Left lobe of liver (tissue), 2 donors: ENCODE measurements at places on chromosomes 16 and 17. TPM values are rescaled to one million over a fixed set of nuclear protein-coding genes. Genes with fewer than 3 reads are reported as not detected.

DNA sequence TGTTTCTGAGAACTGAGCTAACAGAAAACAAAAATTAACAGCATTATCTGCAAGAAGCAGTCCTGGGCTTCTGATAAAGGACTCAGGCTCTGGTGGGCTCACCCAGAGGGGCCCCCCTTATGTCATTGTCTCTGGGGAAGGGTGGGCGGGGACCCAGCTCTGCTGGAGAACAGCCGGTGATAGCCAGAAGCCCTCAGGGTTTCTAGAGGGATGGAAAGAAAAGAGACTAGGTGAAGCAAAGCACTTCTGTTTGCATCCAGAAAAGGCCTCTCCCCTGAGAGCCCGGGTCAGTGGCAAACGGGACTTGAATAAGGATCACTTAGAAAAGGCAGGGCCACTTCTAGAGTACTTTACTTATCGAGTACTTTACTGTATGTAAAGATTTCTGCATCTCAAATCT, 7.0 kb upstream of the CDC42EP4 start:
- DNase-seq = no peak

GRCh38 chr17:1134634-1135324, 45.0 kb downstream of the ABR start:
- no peak for DNase-seq

- no peak for DNase-seq
These were observed at the start of gene PITPNM3 for GRCh38 chr17:6556121-6557039. Gene PITPNM3 (minus strand): TSS chr17:6556555. CDS start chr17:6556406, 149 bp downstream.

The CDH5 gene
- total RNA-seq = 13.5 TPM

The SYCE1L gene
- total RNA-seq = 0.65 TPM
